Posterior vena cava (tissue), 2 donors: ENCODE measurements at places on chromosomes 7 and 10. TPM values are rescaled to one million over a fixed set of nuclear protein-coding genes. Genes with fewer than 3 reads are reported as not detected.

The POLR2J2 gene
- total RNA-seq = 5.2 TPM

The CPA2 gene
- 0.67 TPM for total RNA-seq

The SH2D4B gene
- total RNA-seq = 0.10 TPM

- no peak for DNase-seq
These were observed 110.5 kb downstream of the FANK1 start for GRCh38 chr10:126006906-126007305.

DNA sequence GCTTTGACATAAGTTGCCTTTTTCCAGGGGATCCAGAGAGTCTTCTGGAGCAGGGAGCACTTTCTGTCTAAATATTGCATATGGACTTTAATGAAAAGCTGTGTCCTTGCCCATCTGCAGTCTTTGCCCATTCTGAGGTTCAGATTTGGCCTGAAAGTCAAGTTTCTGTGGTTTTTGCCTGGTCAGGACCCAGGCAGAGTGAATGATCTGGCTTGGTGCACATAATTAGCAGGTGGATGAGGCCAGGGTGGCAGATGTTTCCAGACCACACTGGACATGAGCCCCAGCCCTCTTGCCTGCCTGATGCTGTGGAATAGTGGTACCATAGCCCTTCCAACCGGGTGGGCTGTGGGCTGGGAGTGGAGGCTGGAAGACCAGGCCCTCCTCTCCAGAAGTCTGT, 11.0 kb downstream of the HECW1 start:
- no peak for DNase-seq
